Ascending aorta (tissue), 2 donors: ENCODE measurements at places on chromosomes 2 and 18. TPM values are rescaled to one million over a fixed set of nuclear protein-coding genes. Genes with fewer than 3 reads are reported as not detected.

DNA sequence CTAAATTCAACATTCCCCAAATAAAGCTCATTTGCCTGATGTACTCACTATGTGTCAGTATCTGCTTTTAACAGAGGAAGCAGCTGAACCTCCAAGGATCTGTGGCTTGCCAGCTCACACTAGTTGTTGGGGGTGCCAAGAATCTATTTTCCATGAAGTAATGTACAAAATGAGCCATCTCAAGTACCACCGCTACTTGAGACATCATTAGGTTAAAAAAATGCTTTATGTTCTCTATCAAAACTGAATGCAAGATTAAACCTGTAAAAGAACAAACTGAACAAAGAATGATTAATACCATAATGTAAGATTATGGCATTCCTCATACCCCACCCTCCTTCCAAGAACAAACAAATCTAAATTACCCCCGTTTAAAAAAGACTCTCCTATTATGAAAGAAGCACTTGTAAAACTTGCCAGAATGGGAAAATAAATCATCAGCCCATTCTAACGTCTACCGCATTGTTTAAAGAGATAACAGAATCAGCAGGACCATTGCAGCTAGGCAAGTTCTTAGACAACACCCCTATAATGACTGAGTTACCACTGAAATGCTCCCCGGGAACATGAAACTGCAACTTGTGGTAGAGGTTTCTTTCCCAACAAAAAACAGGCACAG, 471.6 kb downstream of the DLGAP1 start:
- no peak for DNase-seq

DNA sequence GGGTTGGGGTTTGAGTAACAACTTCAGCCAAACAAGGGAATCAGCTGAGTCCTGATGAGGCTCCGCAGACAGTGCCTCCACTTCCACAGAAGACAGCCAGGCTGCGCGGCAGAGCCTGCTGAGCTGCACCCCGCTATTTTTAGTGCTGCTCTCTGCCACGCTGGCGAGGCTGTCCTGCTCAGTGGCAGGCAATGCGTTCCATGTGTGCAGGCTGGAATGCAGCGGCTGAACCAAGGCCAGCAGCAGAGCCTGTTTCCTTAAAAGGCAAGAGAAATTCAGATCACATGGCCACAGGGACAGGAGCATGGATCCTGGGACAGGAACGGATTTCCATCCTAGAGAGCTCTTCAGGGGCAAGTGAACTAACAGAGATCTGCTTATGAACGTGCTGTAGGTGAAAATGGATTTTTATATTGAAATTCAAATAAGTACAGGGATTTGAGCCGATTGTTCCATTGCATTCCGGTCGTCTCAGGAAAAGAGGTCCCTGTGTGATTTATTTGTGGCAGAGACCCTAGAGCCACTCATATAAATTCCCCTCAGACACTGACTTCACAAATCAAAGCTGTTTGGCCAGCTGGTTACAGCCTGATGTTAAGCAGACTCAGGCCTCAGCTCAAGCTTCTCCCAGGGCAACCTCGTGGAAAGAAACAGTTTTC, 98.7 kb downstream of the COL6A3 start:
- peak; percentile 69 for DNase-seq

GRCh38 chr2:197128126-197128525, 182.5 kb downstream of the ANKRD44 start:
- DNase-seq: no peak

The CCDC150 gene
- total RNA-seq: 7.1 TPM

- no peak for DNase-seq
Measured at GRCh38 chr2:1607971-1608688, 136.2 kb downstream of the PXDN start.

- no peak for DNase-seq
Measured at GRCh38 chr18:12768625-12769024, 65.8 kb downstream of the PSMG2 start.

DNA sequence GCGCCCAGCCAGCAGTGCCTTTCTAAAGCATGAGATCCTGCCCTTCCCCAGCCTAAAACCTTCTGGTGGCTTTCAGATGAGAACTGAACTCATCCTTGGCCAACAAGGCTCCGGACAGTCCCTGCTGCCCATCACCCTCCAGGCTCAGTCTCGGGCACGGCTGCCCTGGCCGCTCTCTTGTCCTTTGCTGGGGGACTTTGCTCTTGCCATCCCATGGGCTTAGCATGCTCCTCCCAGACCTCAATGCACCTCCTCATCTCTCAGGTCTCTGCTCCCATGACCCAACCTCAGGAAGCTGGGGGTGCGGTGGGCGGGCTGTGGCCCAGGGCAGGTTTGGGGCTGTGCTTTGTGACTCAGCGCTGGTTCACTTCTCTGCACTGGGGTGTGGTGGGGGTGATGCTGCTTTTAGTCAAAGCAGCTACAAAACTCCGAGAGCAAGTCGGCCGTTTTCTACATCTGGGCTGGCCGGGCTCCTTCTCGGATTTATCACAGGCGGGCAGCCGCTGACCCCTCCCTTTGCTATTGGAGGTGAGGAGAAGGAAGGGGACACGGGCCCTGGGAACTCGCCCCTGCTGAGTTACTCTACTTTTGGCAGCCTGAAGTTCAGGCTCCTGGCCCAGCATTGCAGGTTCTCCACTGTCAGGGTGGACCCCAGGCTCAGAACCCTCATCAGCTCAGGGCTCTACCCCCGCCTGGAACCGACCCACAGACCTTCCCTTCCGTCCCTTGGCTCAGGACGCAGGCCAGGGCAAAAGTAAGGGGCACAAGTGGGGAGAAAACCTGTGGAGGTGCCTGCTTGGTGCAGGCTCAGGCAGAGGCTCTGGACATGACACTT, 90.6 kb upstream of the TAF1B start:
- DNase-seq: no peak

DNA sequence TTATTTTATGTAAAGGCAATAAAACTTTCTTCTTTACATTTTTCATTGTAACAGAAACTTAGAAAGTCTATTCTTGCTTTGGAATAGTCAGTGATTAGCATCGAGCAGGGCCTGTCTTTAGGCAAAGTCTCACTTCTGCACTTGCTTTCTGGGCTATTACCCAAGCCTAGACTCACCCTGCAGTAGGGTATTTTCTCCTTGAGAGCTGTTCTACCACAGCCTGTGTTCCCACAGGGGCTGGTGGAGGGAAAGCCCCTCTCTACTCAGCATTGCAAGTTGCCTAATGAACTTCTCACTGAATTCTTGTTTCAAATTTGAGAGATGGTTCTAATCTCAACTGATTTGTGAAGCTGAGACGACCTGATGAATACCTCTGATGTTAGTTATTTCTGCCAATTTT, 111.7 kb upstream of the KLHL14 start:
- DNase-seq: no peak

DNA sequence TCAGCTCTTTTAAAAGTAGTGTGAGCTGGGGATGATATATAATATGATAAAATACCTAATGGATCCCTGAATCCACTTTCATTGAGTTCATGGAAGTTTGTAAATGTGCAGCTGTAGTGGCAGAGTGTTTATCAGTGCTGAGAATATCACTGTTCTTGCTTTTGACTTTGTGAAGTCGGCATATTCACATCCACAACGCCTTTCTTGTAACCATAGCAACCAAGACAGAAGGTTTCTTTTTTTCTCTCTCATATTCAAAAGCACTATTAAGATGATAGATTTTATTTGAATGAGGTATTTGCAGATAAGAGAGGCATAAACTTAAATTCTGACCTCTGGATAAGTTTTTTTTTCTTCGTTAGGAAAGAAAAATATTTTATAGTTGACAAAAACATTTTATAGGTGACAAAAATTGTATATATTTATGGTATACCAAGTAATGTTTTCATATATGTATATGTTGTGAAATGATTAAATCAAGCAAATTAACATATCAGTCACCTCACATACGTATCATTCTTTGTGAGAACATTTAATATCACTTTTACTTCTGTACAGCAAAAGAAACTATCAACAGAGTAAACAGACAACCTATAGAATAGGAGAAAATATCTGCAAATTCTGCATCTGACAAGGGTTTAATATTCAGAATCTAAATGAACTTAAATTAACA, 130.0 kb downstream of the PLCL1 start:
- DNase-seq: no peak

- DNase-seq: no peak
Measured at GRCh38 chr2:128777196-128778035, 458.7 kb upstream of the HS6ST1 start.

The PRSS56 gene
- total RNA-seq: not detected

GRCh38 chr2:143160732-143161707, 31.8 kb downstream of the ARHGAP15 start:
- DNase-seq: no peak

DNA sequence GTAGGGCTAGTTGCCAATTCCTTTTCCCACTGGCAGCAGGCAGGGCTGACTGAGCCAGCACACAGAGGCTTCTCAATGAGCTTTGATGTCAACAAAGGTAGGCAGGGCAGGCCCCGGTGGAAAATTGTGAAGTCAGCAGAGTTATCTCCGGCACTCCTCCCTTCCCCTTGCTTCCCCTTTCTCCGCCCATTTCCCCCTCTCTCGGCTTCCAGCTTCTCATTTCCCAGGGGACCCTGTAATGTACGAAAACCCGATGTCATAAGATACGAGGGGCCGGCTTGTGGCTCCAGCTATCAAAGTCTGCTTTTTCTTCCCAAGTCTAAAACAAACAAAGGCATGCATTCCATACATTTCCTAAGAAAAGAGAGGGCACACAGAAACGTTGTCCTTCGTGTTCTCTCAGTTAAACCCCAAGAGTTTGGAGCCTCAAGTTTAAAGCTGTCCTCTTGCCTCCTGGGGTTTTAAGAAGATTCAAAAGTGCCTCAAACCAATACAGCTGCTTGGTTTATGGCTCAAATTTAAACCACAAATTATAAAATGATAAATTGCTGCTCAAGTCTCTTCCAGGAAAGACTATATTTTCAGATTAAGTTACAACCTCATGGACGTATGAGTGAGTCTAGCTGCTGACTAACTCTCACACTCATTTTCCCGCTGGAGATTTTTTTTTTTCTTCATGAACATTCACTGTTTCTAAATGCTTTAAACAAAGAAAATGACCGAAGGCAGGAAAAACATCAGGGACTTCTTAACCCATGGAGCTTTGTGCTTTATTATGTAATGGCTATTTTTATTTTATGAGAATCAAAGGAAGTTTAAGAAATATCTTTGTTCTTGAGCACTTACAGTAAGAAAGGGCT, 27.2 kb upstream of the EML4 start:
- DNase-seq: no peak

The SERPINB3 gene
- total RNA-seq: 0.21 TPM

GRCh38 chr2:163182764-163183354, 344.3 kb upstream of the KCNH7 start:
- no peak for DNase-seq

The COBLL1 gene
- total RNA-seq: 13.3 TPM

DNA sequence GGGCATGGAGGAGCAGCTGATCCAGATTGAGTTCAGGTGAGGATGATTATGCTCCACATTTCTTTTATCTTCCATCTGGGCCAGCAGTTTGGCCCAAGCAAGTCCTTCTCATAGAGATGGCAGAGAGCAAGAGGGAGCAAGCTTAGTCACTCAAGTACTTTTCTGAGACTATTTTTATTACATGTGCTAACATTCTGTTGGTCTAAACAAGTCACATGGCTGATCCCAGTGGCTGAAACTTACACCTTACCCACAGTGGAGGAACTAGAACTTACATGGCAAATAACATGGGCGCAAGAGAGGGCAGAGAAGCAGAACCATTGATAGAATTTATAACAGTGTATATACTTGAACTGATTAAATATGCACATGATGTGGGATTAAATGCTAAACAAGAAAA, 105.7 kb downstream of the KYNU start:
- DNase-seq: no peak

GRCh38 chr18:45974088-45974536, 7.0 kb upstream of the EPG5 start:
- peak; percentile 77 for DNase-seq

The SATB2 gene
- total RNA-seq: 1.2 TPM

The SFTPB gene
- total RNA-seq: not detected

- peak; percentile 4 for DNase-seq
Measured at GRCh38 chr2:119116411-119117295, 41.9 kb downstream of the C1QL2 start.

- no peak for DNase-seq
Measured at GRCh38 chr2:134253117-134253704, 661 bp upstream of the MGAT5 start.

- DNase-seq: no peak
Measured at GRCh38 chr2:54613794-54614257, 109.6 kb upstream of the EML6 start.

- DNase-seq: no peak
Measured at GRCh38 chr2:138237667-138238384, 263.7 kb upstream of the SPOPL start.

The STRADB gene
- total RNA-seq: 22.8 TPM

GRCh38 chr2:74935975-74936391, 22.5 kb upstream of the POLE4 start:
- no peak for DNase-seq

The ALLC gene
- total RNA-seq: not detected
